M059J (cell line): ENCODE measurements at places on chromosomes 7 and 10. TPM values are rescaled to one million over a fixed set of nuclear protein-coding genes. Genes with fewer than 3 reads are reported as not detected.

DNA sequence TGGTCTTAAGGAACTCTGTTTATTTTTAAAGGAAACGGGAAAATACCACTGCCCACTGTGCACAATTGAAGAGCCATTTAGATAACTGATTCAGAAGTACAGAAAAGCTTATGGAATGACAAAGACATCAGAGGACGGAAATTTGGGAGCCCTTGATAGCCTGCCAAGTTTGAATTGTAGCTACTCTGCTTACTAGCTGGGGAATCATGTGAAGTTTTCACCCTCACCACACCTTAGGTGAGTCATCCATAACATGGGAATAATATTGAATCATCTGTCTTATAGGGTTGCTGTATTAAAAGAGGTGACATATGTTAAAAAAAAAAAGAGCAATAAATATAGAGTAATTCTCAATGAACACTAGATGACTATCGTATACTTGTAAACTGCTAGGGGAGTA lies 1104.2 kb downstream of the GATA3 start:
- peak; percentile 49 for DNase-seq

GRCh38 chr7:79093421-79093820 lies 360.0 kb downstream of the MAGI2 start:
- DNase-seq, result no peak

FOXP2 gene
- not detected in 2 replicates for total RNA-seq

GRCh38 chr10:60283397-60283796 lies 106.3 kb downstream of the ANK3 start:
- no peak for DNase-seq

GRCh38 chr10:75967491-75967890 lies 536.1 kb downstream of the LRMDA start:
- no peak for DNase-seq

DNA sequence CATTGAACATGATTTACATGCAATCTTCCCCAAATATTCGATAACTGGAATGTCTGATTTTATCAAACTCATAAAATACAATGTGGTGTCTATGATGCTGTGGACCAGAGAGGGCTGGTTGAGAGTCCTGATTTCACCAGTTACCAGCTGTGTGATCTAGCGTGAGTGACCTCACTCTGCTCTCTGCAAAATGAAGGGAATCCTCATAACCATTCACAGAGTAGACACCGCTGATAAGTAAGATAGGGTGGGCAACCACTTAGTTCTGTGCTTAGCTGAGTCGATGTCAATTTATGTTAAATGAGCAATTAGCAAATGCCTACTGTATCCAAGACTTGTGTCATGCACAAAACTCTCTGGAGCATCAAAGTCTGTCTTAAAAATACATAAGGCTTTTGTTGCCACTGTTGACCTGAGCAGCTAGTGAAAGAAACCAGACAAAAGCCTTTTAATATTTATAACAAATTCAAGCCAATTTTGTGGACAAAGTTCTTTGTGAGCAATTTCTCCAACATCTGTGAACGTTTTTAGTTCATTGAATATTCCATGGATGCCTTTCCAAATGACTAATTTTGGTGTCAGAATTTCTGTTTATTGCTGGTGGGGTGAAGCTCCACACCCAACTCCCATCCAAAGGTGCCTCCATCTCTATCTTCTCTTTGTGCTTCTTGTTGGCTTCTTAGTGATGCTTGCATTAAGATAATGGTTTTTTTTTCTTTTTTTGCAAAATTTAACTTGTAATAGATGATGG lies 314.2 kb downstream of the ADRA2A start:
- DNase-seq, result no peak
